ENCODE measurements at places on chromosomes 7 and 10.

GRCh38 chr10:16314259-16314658 lies 122.6 kb upstream of the PTER start:
- no peak for DNase-seq

- peak; percentile 72 for DNase-seq
Observed at GRCh38 chr7:70736715-70737460, 395.1 kb upstream of the GALNT17 start.

DNA sequence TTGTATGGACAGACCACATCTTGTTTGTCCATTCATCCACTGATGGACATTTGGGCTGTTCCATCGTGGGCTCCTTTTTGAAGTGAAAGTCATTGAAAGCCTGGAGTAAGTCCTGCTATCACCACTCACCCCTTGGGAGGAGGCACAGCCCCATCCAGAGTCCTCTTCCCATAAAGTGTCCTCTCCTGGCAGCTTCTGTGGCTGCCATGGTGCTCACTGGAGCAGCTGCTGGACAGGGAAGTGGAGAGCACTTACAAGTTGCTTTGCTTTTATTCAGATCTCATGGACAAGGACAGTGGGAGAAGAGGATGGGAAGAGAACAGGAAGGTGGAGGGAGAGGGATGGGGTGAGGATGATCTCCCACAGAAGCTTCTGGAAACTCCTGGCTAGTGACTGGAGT lies 18.5 kb upstream of the EIF5AL1 start:
- DNase-seq = no peak

GRCh38 chr10:73872190-73872710 lies 2.1 kb downstream of the CAMK2G start:
- DNase-seq = no peak

GRCh38 chr7:66558660-66559465 lies 69.8 kb upstream of the KCTD7 start:
- DNase-seq = no peak

Measured in RWPE1 (cell line).